ENCODE measurements at places on chromosomes 6 and 20.

DNA sequence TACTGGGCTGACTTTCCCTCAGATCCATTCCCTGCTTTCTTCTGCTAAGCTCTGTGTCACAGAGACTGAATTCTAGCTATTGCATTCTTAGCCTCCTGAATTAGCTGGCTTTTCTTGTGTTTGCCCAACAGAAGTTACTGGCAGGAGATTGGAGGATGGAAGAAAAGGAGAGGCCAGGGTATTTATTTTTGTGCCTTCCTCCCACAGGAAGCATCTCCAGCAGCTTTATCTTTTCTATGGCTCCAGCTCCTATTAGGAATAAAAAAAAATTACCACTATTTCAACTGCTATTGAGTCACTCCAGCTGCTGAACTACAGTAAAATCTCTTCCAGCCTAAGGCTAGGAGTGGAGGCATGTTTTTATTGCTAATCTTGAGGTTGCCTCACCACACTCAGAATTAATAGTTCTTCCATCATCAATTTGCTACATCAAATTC, 492.4 kb downstream of the RFPL4B start:
- DNase-seq: no peak

DNA sequence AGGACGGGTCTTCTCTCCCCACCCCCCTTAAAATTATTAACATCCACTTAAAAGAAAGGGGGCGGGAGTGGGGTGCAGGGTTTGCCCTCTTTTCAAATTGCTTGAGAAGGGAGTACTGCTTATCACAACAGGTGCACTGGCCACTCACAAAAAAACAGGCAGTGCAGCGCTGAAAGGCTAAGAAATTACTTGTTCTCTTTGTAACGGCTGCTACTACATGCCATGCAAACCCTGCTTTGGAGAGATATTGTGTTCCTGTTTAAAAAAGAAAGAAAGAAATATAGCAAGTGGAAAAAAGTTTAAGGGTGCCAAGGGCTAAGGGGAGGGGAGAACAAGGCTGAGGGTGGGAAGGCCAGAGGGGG, 312.7 kb upstream of the JARID2 start:
- DNase-seq: no peak

DNA sequence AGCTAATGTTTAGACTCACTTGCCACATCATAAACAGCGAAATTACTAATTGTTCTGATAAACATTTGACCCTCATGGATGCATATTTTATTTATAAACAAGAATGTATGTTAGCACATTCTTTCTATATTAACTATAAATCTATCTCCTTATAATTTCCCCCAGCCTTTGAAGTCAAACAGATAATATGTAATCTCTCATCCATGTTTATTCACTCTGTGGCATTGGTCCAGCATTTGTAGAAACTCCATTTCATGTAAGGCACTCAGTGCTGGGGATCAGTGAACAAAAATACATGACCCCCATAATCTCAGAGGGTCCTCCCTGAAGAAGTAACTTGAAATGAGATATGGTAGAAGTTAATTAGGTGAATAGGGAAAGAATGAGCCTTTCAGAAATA, 856.9 kb downstream of the EYS start:
- no peak for DNase-seq

GRCh38 chr6:69427882-69428281, 368.9 kb downstream of the LMBRD1 start:
- DNase-seq: no peak

GRCh38 chr20:46099491-46100287, 9.9 kb upstream of the NCOA5 start:
- no peak for DNase-seq

GRCh38 chr6:38527371-38527770, 112.4 kb downstream of the BTBD9 start:
- no peak for DNase-seq

DNA sequence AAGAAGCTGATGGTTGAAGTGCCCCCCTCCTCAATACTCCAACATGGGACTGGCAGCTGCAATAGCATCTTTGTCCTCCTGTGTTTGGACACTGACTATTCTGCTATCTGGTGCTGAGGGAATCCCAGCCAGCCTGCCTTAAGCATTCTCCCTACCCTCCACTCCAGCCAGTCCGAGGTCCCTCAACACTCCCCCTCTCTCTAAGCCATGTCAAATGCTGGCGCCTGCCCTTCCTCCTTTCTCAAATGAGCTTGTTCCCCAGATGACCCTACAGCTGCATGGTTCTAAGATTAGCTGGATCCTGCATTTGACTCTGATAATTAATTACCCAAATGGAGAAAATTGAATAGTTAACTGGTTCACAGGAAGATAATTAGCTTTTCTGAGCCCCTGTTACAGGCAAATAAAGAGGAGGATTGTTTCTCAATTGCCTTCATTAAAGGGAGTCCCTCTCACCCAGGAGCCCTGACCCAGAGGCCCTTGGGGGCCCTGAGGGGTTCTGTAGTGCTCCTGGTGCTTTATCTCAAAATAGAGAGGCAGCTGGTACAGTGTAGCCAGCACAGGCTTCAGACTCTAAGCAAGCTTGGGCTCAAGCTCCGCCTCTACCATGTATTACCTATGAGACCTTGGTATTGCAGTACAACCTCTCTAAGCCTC, 37.9 kb upstream of the CHD6 start:
- DNase-seq: no peak

GRCh38 chr20:48178633-48179032, 393.4 kb upstream of the SULF2 start:
- DNase-seq: no peak

DNA sequence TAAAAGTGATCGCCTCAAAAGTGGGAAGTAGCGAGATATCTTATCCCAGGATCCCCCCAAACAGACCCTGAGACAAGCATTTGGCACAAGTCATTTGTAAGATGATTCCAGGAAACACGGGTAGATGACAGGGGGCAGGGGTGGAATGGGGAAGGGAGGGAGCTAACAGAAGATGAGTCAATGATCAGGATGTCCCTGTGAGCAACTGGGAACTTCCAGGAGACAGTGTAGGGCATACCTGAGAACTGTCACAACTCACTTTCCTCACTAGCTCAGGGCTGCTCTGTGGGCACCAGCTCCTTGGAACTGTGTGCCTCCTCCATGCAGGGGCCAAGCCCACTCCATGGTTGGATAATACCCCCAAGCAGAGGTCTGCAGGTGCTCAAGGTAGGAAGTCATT, 38.5 kb upstream of the VSX1 start:
- no peak for DNase-seq

GRCh38 chr6:54335871-54336270, 27.6 kb downstream of the TINAG start:
- no peak for DNase-seq

- no peak for DNase-seq
Measured at GRCh38 chr6:161407581-161407980, 133.7 kb upstream of the AGPAT4 start.

GRCh38 chr6:32327103-32327502, 44.6 kb downstream of the TSBP1 start:
- DNase-seq: no peak

GRCh38 chr6:97215157-97215769, 67.8 kb downstream of the MMS22L start:
- peak; percentile 6 for DNase-seq

GRCh38 chr20:6381887-6382286, 259.1 kb upstream of the FERMT1 start:
- no peak for DNase-seq

- no peak for DNase-seq
Measured at GRCh38 chr6:13205106-13205505, 123.2 kb downstream of the TBC1D7 start.

Measured in NCI-H1436 treated with DMSO at 0.1 percent for 48 hours (cell line).